Stimulated activated naive CD4-positive, alpha-beta T cell treated with Interleukin-2 at 50 U/mL for 16 hours (primary cell): ENCODE measurements at places on chromosomes 2 and 18.

GRCh38 chr2:129176375-129176774 lies 803.1 kb upstream of the RAB6C start:
- no peak for DNase-seq

- no peak for DNase-seq
Measured at GRCh38 chr2:211161236-211161635, 604.8 kb downstream of the CPS1 start.

GRCh38 chr2:52857722-52858121 lies 909.9 kb upstream of the CHAC2 start:
- DNase-seq, result no peak

DNA sequence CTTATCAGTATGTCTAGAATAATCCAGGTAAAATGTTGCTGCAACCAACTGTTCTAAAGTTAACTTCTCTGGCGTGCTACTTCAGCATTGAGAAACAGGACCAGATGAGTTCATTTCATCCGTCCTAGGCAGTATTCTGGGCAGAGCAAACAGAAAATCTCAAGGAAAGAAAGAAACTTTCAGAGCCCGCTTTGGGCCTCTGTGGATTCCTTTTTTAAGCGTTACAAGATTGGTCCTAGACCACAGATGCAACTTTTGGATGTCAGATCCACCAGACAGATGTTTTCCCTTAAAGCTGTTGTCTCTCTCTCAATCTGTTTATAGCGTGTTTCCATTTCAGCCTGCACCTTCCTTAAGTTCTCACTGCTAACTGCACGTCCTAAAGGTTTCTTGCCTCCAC lies 75.0 kb downstream of the BCL2 start:
- no peak for DNase-seq

DNA sequence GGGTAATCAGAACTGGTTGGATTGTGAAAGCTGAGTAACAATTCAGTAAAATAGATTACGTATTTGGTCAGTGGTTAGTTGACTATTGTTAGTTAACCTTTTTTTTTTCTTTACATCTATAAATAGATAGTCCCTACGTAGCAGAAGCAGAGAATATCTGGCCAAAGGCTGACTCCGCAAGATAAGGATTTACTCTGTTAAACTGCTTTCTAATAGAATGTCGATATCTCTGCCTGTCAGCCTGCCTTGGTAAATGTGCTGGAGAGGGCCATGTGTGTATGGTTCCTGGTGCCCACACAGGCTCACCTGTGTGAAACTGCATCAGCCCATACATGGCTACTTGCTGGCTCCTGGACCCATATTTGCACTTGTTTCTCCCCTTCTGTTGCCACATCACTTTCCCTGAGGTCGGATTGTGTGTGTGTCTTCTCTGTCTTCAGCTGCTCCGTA lies 94.4 kb downstream of the CRIM1 start:
- DNase-seq, result no peak

DNA sequence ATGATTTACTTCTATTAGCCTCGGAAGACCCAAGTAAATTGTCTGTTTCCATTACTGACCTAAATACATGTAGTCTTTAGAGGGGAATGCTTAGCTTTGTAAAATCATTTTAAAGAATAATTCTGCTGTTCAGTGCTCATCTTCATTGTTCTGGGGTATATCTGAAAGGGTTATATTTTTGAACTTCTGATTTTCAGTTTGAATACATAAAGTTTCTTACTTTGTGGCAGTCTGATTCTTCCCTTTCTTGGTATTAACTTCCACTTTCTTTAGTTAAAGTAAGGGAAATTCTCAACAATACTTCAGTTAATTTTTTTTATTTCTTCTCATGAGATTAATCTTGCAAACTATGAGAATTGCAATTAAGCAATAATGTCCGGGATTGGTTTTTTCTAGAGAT lies 148.4 kb downstream of the DOCK10 start:
- no peak for DNase-seq

DNA sequence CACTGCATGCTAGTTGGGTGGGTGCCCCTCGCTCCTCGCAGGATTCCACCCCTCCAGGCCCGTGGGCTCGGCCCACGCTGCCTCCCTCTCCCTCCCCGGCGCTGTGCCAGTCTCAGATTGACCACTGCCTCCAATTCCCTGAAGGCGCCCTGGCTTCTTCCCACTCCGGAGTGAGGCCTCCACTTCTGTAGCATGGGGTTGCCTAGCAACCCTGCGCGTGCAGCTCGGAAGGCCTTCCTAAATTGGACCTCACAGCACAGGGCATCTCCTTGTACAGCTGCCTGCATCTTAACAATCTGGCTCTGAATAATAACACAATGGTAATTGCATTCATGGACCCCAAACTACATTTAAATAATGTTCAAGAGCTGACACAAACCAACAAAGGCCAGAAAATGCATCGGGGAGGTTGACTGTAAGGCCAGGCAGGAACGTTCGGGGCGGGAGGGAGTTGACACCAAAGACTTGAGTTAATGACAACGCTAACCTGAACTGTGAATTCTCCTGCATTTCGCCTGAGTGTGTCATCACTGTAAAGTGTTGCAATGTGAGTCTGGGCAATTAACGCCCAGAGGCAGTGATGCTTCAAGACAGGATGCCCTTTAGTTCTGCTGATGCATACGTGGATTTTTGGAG lies 222.9 kb downstream of the ZBTB7C start:
- no peak for DNase-seq

DNA sequence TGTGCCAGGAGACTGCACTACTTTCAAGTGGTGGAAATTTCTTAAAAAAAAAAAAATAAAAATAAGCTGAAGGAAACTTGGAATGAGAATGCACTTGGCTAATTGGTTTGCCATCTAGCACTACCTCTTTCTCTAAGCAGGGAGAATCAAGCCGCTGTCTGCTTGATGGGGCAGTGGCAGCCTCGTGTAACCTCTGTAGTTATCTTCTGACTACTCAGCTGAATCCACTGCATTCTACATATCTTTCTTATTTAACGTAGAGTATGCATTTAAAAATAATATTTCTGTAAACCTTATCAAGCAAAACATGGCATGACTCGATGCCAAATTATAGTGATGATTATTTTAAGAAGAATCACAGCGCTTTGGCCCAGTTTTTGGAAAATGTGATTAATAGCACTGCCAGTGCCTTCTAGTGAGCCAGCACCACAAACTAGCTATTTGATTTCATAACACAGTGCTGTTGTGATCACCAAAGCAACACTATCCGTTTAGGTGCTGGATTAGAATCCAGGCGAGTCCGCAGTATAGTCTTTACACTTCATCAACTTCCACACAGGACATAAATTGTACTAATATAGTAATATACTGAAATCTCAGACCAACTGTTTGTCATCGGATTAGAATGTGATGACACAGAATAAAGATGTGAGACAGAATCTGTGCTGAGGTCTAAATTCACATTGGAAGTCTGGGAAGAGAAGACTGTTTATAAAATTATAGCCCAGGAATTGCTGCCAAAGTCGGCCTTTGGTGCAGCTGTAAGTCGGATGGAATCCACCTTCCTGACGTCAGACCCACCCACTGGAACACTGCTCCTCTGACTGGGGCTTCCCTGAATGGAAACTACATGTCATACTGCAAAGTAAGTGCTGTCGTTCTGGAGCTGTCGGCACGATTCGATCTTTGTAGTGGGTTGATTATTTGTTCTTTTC lies 136.5 kb upstream of the ETAA1 start:
- DNase-seq, result no peak

DNA sequence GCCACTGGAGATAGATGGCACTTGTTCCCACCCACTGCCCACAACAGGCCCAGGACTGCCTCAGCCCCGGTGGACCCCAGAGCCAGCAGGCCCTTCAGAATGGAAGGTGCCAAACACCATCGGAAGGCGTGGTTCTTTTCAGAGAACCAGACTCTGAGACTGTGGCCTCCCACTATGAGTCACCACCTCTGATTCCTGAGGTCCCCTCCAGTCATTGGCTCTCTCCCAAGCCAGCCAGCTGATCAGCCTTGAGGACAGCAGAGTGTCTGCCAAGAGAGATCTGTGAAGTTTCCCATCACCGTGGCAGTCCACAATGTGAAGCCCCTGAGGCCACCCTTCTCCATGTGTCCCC lies 10.4 kb upstream of the MAP3K2 start:
- peak; percentile 25 for DNase-seq

DNA sequence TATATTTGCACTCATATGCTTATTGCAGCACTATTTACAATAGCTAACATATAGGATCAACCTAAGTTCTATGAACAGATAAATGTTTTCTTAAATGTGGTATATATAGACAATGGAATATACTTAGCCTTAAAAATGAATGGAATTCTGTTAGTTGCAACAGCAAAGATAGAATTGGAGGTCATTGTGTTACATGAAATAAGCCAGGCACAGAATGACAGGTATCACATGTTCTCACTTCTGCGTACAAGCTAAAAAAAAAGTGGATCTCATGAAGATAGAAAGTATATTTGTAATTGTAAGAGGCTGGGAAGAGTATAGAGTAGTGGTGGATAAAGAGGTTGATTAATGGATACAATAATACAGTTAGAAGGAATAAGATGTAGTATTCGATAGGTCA lies 255.5 kb upstream of the SETBP1 start:
- DNase-seq, result no peak

GRCh38 chr2:241490825-241491506 lies 17.4 kb downstream of the STK25 start:
- DNase-seq, result no peak

DNA sequence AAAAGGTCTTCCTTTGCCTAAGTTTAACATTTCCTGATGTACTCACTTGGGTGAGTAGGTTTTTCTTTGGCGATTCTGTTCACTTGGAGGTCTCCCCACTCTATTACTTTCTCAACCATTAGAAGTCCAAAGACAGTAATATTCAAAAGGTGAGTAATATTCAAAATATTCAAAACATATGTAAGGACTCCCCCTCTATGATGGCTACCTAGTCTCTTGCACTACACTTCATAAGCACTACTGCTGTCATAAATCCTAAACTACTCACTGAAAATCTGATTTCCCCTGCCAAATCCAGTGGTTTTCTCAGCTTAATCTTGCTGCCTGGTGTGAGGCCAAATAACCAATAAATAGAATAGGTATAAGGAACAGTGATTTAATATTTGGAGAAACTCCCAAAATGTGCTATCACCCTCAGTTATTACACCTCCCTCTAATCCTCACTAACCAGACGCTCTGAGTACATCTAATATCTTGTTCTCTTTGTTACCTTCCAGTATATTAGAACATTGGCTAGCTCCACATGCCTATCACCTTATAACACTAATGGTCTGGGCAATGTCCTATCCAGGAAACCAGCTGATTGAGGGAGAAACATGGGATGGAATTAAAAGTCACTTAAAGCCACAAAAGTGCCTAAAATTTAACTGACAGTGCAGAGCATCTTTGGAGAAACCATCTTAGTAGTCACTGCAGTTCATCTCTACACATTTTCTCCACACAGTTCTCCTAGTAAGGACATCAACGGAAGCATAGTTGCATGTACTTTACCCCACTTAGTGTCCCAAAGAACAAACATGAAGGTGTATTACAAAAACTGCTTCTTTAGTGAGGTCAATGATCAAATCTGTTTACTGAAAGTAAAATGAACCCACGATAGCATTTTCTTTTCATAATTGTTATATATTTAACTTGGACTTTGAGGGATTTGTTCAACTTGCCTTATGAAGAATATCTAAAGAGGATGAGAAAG lies 54.8 kb downstream of the MBD2 start:
- DNase-seq, result no peak

- DNase-seq, result no peak
Measured at GRCh38 chr2:166013878-166014277, 60.3 kb upstream of the TTC21B start.

DNA sequence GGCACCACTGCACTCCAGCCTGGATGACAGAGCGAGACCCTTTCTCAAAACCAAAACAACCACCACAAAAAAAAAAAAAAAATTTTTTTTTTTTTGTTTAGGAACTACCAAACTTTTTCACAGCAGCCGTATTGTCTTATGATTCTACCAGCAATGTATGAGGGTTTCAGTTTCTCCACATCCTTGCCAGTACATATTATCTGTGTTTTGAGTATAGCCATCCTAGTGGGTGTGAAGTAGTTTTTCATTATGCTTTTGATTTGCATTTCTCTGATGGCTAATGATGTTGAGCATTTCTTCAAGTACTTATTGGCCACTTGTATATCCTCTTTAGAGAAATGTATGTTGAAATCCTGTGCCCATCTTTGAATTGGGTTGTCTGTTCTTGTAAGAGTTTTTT lies 51.7 kb downstream of the COX7A2L start:
- DNase-seq, result no peak

DNA sequence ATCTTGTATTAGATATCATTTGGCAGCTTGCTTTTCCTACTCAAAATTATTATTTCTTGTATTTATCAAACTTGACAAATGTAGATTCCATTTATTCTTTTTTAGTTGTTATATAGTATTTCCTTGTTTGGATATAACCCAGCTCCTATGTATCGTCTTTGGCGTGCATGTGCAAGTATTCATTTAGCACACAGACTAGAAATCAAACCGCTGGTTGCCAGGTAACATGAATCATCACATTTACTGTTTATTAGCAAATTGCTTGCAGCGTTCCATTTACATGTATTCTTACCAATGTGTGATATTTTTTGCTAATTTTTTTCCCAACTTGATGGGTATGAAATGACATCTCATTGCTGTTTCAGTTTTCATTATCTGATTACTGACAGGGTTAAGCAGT lies 2089.7 kb upstream of the CELF4 start:
- DNase-seq, result no peak

DNA sequence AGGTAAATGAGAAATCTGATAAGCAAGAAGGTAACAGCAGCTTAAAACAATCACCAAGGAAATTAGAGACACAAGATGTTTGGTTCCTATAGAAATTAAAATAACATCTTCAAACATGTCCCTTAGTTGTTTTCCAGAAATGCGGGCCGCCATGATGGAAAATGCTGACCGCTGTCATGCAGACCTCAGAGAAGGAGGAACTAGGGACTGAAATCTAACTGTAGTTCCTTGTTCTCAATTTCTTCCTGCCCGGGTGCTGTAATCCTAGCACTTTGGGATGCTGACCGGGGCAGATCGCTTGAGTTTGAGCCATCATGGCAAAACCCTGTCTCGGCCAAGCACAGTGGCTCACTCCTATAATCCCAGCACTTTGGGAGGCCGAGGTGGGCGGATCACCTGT lies 51.1 kb downstream of the TEX51 start:
- DNase-seq, result no peak

GRCh38 chr2:69731147-69731970 lies 10.6 kb upstream of the ANXA4 start:
- no peak for DNase-seq

- peak; percentile 14 for DNase-seq
Measured at GRCh38 chr18:31977270-31977872, 34.4 kb upstream of the TRAPPC8 start.

DNA sequence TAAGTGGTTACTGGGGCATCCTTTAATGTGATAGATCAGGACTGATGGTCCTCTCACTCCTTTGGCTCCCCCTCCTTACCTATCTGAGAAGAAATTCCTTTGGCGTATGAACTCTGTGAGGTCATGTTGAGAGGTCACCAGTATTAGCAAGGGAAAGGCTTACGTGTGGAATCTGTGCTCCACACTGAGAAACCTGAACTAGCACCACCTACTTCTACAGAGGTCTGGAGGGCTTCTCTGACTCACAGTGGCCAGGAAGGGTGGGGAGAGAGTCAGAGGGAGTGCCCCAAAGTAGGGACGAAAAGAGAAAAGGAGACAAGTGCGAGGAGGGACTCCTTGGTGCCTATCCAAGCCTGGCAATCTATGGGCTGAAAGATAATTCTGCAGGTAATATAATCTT lies 348.6 kb downstream of the TNS1 start:
- no peak for DNase-seq

- no peak for DNase-seq
Measured at GRCh38 chr2:223055836-223056235, 3.8 kb downstream of the KCNE4 start.

GRCh38 chr2:14530506-14530905 lies 102.0 kb upstream of the LRATD1 start:
- DNase-seq, result no peak

- DNase-seq, result no peak
Measured at GRCh38 chr2:229230911-229231310, 40.2 kb downstream of the PID1 start.
